ENCODE measurements at places on chromosomes 13 and 19.

GRCh38 chr19:1264801-1265614 is 4.1 kb upstream of the CIRBP start:
- no peak for DNase-seq

DNA sequence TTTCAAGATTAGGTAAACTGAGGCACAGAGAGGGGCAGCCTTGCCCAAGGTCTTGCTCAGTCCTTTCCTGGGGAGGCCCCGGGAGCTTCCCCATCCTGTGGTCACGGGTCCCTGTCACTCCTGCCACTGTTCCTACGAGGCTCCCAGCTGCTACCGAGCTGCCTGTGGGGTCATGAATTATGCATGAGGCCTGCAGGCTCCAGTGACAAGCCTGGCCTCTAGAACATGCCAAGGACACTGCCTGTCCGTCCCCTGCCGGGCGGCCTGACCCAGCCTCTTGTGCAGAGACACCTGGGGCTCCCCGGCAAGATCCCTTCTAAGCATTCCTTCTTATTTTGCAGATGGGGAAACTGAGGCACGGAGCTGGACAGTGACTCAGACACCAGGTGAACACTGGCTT is 2.7 kb downstream of the FCHO1 start:
- DNase-seq = no peak

DNA sequence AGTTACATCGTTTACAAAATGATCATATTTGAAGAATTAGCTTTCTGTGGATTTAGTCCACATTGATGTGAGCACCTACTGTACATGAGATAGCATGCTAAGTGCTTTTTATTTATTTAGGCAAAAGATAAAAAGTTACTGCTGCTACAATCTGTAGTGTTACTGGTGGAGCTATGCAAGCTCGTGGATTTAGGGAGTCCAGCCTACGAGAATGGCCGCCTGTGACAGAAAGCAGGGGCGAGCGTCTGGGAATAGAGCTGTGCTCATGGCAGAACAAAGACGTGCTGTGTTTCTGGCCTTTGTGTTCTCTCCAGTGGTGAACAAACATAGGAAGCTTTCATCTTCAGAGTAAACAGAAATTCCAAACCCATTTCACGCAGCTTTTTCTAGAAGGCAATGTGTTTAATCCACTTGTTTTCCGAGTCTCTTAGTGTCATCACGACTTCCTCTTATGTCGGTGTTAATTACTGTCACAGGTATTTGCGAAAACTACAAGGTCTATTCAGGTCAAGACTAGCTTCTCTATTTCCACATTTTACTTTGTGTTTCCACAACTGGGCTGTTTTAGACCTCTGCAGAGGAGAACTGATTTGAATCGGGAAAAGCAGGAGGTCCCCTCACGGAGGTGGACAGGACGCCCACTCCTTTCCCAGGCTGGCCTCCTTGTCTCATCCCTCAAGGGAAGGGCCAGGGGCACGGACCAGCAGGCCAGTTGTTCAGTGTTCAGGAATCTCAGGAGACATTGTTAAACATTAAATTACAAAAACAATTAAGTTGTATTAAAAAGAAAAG is 67.3 kb downstream of the ATP11A start:
- no peak for DNase-seq

GRCh38 chr19:8611877-8612806 is 1.6 kb upstream of the ADAMTS10 start:
- DNase-seq = no peak

- no peak for DNase-seq
Measured at GRCh38 chr19:7460562-7460966, 28.3 kb downstream of the PEX11G start.

DNA sequence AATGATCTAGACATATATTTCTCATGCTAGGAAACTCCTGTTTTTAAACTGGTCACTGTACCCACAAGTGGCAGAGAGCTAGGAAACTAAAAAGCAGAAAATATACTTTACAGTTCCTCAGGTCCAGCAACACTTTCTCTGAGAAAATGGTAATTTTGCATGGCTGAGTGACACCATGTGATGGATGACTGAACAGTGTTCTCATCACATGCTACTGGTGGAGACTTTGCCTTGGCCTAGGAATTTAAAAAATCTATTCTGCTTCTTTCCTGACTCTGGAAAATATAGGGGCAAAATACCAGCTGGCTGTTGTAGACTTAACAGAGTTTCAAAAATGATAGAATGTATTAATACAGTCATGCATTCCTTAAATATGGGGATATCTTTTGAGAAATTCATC is 50.0 kb downstream of the LATS2 start:
- DNase-seq = no peak

- no peak for DNase-seq
Measured at GRCh38 chr19:39247701-39248664, 673 bp downstream of the IFNL4 start.

- DNase-seq = no peak
Measured at GRCh38 chr19:5563935-5564612, 3.7 kb downstream of the TINCR start.
